Cortex of kidney (tissue), 1 donor: ENCODE measurements at places on chromosomes 13 and 19.

DNA sequence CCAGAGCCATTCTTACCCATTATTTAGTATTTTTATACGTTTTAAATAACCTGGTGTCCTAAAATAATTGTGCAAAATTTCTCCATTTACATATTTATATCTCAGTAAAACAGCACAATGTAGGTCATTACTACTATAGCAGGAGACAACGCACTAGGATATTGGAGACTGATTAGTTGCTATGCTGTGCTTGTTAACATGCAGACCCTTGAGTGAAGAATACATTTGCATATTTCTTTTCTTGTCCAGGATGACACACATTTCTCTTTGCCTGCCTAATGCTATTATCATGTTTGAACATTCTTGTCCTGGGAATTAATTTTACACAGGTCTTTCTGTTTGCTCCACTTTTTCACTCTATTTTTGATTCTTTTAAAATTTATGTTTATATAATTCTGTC, 823.8 kb upstream of the ATXN8OS start:
- DNase-seq, result no peak

- DNase-seq, result no peak
Observed at GRCh38 chr19:49057636-49058234, at the start of gene CGB7. CGB7 (minus strand) TSS chr19:49057749; CDS start chr19:49055375, 2,374 bp downstream.

DNA sequence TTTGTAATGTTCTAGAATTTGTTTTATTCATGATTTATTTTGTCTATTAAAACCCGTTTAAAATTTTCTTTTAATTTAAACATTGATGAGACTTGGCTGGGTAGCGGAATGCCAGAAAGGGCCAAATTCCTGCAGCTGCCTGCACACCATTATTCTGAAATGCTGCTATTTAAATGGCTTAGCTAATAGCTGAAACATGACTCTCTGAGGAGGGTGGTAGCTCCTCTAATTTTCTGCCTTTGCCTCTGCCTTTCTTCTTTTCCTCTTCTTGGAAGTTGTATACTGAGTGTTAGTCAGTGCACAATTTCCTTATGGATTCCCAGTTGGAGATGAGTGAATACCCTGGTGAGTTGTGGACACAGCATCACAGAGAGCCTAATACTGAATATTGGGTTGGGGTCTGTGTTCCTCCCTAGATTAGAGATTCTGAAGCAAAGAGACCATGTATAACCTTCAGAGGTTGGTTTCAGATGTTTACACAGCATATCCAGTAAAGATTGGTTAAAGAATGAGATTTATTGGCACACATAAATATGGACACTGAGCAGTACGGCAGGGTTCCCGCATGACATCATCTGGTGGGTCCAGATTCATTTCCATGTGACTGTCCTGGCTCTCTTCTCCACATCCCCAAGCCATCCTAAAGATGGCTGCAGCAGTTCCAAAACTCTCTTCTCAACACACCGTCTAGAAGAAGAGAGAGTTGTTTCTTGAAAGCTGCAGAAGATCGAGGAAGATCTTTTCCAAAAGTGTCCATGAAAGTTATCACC, 55.9 kb downstream of the MTUS2 start:
- DNase-seq, result no peak

DNA sequence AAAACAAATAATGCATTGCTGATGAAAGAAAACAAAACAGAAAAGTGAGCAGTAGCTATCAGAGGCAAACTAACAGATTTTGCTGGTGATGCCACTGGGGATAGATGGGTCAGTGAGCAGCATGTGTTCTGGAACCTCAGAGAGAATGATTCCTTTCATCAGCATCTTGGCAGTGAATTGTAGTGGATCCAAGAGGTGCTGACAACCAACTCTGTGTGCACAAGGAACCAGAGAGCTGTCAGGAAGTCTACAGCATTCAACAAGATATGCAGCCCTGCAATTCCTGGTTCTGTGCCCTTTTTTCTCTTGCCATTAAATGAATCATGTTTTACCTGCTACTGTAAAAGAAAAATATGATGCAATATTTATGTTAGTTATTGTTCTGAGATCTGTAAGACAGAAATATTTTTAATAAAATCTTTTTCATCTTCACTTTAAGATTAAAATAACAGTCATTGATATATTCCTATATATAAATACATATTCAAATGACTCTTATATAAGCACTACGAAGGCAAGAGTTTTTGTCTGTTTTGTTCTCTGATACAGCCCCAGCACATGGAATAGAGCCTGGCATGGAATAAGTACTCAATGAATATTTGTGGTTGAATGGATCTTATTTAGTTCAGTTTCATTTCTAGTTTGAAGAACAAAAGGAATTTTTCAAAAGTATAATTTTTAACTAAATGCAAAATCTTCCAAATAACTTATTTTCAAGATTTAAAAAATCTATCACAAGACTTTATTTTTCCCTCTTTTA, 80.8 kb downstream of the FREM2 start:
- DNase-seq, result no peak

GRCh38 chr19:35116072-35116801, 614 bp downstream of the FXYD3 start:
- no peak for DNase-seq

DNA sequence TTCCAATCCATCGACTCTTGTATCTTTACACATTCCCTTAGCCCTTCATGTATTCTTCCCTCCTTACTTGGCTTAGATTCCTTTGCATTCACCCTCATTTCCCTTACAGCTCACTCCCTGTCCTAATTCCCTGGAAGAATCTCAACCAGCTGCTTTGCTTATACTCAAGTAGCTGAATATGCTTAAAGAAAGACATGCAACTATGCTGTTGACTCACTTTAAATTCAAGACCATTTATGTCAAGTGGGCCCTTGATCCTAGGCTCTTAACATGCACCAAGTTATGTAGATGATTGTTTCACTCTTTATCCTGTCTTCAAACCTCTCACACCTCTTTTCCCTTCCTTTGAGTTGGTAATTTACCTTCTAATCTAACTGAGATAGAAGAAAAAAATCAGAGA, 7.4 kb downstream of the CCDC122 start:
- no peak for DNase-seq

DNA sequence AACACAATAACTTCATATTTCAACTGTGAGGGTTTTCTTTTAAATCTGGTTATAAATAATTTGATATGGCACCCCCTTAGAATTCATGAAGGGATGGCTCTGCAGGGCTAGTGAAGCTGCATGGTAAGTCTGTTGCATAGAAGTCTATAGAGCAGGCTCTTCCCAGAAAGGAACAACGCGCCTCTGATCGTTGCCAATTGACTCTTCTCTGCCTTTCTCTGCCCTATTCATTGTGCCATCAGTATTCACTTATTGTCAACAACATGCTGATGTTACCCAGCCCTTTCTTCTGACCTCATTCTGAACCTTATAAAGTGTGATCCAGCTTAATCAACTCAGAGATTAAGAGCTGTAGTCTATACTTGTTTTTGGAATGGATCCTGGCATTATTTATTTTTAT, 16.3 kb upstream of the DCT start:
- no peak for DNase-seq

DNA sequence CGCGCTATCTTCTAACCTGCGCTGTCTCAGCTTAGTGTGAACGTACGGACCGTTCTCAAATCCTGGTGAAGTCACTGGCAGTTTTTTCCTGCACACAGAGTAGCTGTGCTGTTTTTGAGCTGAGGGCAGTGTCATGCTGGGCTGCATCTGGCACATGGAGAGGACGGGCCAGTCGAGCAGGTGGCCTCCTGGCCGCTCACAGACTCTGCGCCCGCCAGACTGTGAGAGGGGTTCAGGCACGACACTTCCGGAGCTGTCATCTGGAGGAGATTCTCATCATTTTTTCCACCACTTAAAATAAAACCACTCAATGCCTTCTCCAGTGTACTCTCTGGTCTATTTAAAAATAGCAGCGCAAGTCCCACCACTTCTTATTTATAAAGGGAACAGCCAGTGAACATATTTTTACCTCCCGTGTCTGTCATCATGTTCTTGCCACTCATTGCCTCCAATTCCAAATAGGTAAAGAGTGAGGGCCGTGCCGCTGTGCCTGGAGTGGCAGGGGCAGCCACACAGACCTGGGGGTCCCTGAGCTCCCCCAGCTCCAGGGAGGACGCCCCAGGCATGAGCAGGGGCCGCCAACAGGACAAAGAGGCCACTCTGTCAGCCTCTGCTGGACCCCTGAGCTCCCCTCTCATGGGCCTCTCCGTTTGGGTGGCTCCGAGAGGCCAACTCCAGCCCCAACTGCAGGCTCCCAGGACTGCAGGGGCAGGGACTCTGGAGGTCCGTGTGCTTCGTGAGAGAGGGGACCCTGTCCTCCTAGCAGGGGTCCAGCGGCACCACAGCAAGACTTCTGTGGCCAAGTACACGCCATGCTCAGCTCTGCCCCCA, 36.9 kb upstream of the GRTP1 start:
- DNase-seq, result no peak

DNA sequence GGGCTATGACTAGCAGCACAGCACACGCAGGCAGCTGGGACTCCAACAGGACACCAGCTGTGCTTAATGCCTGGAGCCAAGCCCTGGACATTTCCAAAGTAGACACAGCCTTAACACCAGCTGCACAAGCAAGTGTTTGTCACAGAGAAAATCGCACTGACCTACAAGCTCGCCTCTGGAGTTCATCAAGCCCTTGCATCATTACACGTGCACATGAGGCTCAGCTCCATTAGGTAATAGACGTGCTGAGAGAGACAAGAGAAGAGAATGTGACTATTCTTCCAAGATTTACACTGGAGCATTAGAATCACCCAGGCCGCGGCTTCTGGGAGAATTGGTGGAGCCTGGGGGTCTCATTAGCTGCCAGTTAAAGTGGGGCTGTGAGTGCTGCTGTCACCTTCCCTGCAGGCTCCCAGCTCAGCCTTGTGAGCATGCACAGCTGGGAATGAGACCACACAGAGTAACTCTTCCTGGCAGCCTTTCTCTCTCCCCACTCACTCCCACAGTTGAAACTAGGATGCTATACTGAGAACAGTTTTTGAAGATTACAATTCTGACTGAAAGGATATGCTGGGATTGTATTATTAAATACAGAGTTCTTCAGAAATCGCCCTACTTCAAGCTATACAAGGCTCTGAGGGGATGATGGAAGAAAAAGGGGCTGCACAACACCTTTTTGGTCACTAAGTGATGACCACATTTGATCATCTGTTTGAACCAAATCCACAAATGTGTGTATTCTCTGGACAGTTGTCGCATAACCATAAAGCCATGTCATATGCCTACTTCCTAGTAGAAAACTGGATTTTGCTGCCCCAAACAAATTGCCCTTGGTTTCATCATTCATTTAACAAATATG, 10.5 kb downstream of the STOML3 start:
- DNase-seq, result no peak

DNA sequence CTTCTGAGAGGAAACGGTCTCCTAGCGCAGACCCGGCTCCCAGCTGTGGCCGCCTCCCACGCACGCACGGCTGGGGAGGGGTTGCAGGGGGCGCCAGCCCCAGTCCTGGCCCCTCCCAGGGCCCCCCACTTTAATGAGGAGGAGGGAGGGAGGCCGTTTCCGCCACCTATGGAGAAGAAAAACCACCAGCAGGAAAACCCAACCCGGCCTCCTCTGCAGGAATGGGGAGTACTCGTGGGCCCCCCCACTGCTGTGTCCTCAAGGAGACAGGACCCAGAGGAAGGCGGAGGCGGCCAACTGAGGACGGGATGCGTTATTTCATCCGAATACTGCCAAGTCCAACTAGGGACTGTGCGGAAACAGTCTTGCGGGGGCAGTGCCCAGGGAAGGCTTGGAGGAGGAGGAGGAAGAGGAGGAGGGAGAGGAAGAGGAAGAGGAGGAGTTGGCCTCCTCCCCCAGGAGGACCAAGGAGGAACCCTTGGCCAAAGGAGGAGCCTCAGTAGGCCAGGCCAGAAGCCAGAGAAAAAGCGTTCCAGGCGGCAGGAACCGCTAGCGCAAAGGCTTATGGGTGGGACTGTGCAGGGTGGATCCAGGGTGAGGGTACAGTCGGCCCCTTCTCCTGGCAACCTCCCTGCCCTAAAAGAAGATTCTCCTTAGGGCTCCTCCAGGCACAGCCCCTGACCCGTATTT, 3.9 kb upstream of the SSBP4 start:
- DNase-seq, result no peak

GRCh38 chr13:110248449-110249143, 58.4 kb downstream of the COL4A1 start:
- no peak for DNase-seq
